ENCODE measurements at places on chromosomes 1 and 21.

GRCh38 chr1:215079456-215079855 is 3.1 kb upstream of the KCNK2 start:
- no peak for DNase-seq

DNA sequence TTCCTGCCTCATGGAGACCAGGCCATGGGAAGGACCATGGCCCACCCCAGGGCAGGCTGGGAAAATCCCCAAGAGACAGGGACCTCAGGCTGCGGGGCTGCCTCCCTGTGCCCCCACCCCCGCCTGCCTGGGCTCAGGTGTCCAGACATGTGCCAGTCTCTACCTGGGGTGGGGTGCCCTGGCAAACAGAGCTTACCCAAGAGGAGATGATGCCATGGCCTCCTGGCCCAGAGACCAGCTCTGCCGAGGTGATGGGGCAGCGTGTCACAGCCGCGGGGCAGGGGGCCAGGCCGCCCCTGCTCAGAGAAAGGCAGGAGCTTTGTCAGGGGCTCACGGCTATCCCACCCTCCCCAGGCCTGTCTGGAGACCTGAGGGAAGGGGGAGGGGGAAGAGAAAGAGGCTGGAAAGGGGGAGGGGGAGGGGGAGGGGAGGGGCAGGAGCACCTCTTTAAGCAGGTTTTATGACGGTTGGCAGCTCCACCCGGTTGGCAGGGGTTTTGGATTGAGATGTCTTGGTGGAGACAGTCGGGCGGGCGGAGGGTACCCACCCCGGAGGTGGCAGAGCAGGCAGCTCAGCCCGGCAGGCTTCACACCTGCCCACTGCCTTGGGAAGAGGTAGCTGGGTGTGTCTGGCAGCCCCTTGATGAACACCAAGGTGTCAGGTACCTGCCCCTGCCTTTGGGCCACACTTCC is 101.5 kb upstream of the IFFO2 start:
- DNase-seq = no peak

GRCh38 chr1:173663159-173663558 is 6.5 kb downstream of the ANKRD45 start:
- DNase-seq = no peak

DNA sequence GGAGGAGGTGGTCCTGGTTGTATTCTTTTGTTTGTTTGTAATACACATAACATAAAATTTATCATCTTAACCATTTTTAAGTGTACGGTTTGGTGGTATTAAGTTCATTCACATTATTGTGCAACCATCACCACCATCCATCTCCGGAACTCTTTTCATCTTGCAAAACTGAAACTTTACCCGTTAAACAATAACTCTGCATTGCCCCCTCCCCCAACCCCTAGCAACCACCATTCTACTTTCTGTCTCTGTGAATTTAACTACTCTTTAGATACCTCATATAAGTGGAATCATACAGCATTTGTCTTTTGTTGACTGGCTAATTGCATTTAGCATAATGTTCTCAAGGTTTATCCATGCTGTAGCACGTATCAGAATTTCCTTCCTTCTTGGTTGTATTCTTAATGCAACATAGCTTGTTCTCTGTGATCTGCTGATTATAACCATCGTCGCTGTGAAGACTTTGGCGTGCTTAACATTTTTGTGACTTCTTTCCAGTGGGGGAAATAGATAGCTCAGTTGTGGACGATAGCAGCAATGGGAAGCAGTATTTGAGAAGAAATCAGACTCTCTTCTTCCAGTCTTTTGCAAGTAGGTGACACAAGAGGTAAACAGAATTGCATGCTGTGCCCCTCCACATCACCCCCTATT is 117.5 kb upstream of the HOOK1 start:
- DNase-seq = no peak

- DNase-seq = no peak
These were observed 3.6 kb downstream of the AKR1A1 start for GRCh38 chr1:45554198-45554597.

Data from epithelial cell of proximal tubule (primary cell).